ENCODE measurements at places on chromosomes 4 and X.
A peak's percentile ranks its signal among the peaks of the same experiment; 100 is the strongest.

DNA sequence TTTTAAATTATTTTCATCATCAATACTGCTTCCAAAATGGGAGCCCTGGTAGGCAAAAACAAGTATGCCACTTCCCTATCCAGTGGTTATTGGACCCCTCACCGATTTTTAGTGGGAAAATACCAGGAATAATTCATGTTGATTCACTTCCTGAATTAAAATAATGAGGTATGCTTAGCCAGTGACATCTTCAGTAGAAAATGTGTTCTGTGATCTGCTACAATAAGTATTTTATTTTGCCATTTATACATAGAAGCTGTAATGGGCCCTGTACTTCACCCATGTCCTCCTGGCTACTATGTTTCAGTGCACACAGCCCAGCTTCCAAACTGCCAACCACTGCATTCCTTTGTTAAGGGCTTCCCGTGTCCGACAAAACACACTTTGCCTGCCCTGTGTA lies 41.0 kb upstream of the KLHL34 start:
- no peak for DNase-seq

DNA sequence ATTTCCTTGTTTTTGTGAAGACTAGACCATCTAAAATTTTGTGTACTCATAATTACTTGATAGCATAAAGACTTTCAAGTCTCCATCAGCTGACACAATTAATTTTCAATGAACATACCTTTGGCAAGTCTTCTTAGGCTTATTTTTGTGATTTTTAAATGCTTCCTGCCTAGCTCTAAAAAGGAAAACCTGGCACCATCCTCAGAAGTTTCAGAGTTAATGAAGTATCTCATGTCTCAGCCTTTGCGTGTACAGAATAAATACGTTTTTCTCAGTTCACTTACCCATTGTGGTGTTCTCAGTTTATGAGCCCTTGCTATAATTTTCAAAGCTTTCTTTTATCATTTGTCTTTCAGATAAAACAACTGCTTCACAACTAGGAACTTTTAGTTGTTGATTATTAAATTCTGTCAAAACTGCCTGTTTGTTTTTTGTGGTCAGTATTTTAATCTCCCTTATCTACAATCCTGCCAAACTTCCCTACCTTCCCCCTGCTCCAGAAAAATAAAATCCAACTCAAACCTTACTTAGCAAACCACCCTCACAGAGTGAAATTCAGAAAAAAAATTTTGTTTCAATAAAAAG lies 21.6 kb downstream of the ADD1 start:
- DNase-seq, result no peak

DNA sequence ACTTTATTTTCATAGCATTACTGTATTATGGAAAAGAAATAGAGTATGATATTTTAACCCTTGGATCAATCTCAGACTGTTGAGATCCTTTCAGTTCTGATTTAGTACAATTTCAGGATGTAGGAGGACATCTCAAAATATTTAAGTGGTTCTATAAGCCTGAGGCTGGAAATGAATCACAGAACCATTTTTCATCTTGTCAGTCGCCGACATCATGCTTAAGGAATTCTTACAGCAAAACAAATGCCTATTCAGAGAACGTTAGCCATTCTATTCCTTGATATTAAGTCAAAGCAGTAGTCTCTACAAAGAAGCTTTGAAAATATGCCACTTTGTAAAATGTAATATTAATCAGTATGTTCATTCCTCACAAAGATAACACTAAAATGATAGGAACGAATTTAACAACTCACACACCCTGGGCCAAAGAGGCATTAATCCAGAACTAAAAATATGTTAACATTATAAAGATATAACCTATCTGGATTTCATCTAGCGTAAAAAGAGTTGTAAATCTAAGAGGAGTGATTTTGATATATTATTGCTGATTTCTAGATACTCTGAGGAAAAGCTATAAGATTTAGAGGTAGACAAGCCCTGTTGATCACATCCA lies 152.0 kb downstream of the GASK1B start:
- peak; percentile 95 for DNase-seq

DNA sequence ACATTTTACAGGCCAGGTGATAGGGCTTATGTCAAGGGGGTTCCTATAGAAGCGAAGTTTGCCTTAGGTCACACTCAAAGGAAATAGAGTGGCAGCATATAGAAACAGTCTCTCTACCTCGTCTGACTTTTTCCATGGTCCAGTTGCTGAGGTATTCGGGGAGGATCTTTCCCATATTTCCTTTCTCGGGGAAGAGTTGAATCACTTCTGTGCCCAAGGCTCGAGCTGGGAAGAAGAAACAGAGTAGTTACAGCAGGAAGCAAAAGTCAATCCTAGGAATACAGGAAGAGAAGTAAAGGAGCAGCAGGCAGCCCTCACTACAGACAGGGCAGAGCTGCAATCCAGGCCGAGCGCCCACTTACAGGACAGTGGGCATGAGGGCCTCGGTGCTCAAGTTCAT lies 26.7 kb upstream of the ELF4 start:
- DNase-seq, result no peak

DNA sequence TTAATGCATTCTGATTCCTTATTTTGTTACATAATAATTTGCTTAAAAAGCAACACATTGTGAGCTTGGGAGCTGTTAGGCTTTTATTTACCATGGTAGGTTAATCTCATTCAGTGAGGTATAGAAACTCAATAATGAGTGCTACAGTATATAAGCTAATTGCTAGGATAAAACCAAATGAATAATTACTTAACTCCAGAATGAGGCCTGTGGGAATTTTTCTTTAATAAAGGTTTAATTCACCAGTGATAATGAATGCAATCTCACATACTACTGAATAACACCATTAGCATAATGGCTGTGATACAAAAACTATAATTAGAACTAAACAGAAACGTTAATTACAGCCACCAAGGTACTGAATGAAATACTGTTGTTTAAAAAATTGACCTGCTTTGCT lies 326.3 kb downstream of the IQCM start:
- no peak for DNase-seq

DNA sequence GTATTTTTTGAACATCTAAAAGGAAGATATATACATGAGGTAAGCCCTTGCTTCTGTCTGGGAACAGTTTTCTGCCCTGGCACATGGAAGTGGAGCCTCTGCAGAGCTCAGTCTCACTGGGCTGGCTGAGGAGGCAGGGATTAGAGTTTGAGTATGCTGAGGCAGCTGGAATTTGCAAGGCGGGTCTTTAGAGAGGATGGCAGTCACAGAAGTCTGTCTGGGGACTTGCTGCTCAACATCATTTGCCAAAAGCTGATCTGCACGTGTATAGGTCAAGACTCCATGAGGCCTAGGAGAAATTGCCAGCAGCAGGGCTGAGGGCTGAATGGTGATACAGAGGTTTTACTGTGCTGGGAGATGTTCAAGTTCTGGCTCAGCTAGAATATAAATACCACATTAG lies 163.6 kb upstream of the ANK2 start:
- DNase-seq, result no peak

DNA sequence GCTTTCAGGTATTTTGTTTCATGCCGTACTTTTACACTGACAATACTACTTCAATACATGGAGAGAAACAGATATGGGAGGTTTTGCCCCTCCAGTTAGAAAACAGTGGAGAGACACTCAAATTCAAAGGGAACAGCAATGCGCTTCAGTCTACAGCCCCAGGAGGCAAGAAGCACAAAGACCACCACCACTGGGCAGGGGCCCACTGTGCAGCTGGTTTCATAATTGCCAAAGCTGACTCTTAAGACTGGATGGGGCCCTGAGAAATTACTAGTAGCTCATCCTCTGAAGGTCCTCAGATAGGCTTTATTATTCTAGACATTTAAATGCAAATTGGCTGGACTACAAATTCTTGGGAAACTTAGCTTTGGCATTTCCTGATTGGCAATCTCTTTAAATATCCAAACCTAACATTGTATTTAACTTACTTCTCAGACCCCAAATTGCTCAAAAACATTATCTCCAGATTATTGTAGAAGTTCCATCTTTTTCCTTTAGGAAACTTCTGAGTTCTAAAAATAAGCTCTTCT lies 85.9 kb upstream of the GPR34 start:
- DNase-seq, result peak; percentile 16

DNA sequence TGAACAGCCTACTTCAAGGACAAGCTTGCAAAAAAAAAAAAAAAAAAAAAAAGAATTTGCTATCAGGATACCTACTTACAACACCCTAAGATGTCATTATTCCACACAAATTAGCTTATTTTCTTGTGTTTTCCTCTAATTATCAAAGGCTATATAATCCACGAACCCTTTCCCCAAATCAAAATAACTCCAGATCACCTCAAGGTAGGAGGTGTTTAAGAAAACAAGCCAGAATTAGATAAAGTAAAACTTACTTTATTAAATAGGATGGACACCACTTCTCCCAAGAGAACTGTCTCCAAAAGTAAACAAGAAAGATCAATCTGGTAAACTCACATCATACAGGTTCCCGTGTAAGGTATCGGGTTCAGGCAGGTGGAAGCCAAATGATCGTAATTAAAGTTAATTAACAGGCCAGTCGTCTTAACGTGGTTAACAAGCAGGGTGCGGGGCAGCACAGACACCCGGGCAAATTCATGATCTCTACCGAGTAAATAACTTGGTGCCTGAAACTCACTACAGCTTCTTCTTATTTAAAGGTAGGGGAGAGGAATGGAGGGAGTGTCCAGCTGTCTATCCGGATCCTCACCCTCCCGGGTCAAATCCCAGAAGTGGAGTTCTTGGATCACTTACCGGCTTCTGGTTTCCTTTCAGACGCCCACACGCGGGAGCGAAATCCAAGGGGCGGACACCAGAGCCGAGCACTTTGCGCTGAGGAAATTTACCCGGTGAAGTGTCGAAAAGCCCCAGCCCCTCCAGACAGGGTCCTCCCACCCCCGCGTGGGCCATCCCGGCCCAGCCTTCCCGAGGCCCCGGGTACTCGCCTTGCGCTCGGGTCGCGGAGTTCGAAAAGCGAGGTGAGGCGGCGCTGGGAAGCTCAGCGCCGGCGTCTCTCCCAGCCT lies 708 bp downstream of the ARAP2 start:
- peak; percentile 12 for DNase-seq

- DNase-seq, result no peak
Measured at GRCh38 chrX:15679246-15679645, 14.6 kb upstream of the CLTRN start.

- peak; percentile 25 for DNase-seq
Measured at GRCh38 chr4:89868999-89869589, 25.6 kb upstream of the MMRN1 start.

DNA sequence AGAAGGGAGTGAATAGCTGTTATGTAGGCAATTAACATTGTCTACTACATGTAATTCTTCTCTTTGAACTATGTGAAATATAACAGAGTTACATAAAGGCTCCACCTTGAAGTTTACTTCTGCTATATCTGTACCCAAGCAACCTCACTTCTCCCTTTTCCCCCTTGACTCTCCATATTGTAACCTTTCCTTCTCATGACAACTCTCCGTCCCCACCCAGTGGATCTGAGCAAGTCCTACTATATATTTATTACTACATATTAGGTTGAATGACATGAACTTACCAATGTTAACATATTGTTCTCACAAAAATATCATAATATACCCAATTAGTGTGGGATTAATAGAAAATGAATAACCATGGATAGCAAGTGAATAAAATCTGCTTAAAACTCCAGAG lies 93.2 kb upstream of the ATP8A1 start:
- DNase-seq, result no peak

- no peak for DNase-seq
Measured at GRCh38 chr4:172485007-172485406, 671.8 kb downstream of the GALNTL6 start.

DNA sequence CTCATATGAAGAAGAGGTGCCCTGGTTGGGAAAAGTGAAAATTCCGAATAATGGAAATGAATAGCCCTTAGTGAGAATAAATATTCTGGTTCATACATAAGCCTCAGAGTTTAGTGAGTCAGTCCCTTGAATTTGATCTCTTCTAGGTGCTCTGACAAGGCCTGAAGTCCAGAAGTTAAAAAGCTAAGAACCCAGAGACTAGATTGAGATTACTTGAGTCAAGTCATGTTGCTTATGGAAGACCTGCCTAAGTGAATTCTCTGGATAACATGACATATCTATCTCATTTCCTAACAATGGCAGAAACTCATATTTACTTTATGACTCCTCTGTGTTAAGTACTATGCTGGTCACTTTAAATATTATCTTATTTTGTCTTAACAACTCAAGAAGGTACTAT lies 10.5 kb upstream of the PRSS48 start:
- peak; percentile 66 for DNase-seq

DNA sequence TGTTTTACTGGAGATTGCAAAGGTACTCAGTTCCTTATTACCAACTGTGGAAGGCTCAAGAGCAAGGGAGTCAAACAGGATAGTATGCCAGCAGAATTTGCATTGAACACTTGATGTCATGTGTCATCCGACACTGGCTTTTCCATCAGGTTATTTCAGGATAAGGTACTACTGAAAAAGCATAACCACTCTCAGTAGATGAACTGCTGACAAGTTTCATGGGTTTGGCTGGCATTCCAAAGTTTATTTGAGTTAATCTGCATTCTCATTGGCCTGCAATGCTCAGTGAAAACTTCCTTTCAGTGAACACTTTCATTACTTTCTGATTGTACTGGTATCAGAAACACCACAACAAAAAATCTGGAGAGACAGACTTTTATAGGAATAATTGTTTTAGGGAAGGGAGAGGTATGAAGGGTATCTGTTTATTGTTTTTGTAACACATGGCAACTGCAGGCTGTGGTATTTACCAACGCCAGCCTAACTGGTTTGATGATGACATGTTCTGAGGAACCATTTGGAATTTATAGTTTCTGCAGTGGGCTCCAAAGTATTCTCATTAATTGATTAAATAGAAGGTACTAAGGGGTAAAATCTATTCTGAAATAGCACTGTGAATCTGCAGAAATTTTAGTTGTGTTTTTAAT lies 345.7 kb upstream of the NR3C2 start:
- peak; percentile 37 for DNase-seq

DNA sequence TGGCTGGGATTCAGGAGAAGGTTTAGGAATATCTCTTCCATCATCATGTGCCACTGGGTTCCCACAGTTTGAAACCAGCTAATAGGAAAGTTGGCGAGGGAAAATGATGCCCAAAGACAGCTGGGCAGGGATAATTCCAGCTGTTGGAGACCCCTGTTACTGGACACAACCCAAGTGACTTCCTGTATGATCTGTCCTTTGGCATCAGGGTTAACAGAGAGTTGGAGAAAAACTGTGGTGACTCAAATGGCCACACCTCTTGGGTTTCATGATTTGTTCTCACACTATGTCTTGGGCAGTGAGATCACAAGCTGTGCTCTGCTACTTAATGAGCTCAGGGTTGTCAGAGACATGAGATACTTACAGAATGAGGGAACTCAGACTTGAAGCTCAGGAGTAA lies 3.8 kb downstream of the FGF16 start:
- peak; percentile 32 for DNase-seq

- DNase-seq, result no peak
Measured at GRCh38 chr4:108881986-108882385, 119.1 kb upstream of the ETNPPL start.

Measured in cardiac fibroblast (primary cell).